Activated T-cell treated with anti-CD3 and anti-CD28 coated beads for 4 hours (primary cell): ENCODE measurements at places on chromosomes 1 and 21.

- DNase-seq: no peak
These were observed 157.2 kb downstream of the PLA2G4A start for GRCh38 chr1:186985889-186986491.

DNA sequence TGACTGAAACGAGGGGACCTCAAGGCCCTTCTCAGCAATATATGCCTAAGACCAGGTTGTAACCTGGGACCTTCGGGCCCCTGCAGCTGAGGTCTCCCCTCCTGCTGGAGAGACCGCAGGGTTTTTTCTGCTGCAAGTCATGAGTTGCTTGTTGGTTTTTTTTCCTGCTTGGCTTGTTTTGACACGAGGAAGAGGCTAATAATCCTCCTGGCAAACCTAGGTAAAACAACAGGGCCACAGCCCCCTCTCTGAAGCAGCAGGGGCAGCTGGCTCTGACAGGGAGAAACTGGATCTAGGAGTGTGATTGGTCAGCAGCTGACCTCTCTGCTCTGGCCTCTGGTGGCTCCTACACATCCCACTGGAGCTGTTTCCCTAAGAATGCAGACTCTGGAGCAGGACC lies 69.0 kb downstream of the CD34 start:
- no peak for DNase-seq

GRCh38 chr21:16768096-16768495 lies 744.7 kb upstream of the CXADR start:
- DNase-seq: no peak

GRCh38 chr21:44083631-44084291 lies 23.4 kb upstream of the PWP2 start:
- no peak for DNase-seq

- no peak for DNase-seq
These were observed 280.3 kb downstream of the OMA1 start for GRCh38 chr1:58266242-58266641.

DNA sequence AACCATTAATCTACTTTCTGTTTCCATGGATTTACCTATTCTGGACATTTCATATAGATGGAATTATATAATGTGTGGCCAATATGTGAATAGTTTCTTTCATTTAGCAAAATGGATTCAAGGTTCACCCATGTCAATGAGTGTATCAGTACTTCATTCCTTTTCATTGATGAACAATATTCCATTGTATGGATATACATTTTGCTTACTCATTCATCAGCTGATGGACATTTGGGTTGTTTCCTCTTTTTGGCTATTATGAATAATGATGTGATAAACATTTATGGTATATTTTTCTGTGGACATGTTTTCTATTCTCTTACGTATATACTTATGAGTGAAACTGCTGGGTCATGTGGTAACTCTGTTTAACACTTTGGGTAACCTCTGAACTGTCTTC lies 97.8 kb downstream of the SCMH1 start:
- no peak for DNase-seq

DNA sequence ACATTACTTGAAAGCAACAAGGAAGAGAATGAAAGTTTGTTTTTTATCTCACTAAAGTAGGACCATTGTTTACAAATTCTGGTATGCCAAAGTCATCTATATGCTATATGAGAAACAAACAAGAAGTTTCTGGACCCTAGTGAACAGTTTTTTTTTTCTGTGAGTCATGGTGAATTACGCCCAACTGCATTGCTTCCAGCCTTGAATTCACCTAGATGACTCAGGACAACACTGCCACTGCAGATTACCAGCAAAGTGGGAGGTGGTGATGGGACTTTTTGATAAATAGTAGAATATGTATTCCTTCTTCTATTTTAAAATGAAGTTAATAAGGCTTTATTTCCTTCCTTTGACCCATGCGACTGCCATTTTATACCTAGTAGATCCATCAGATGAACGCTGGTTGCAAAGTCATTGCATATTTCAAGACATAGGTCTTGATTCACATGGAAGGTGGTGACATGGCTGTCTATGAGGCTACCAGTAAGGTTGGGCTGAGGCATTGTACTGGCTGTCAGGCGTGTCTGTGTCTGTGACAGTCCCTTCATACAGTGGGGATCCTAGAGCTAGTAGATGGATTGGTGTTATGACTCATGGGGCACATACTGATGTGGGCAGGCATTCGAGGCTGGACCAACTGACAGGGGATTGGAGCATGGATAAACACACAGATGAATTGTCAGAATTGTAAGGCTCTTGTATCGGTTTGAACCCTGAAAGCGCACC lies 49.1 kb upstream of the APOBEC4 start:
- DNase-seq: no peak

DNA sequence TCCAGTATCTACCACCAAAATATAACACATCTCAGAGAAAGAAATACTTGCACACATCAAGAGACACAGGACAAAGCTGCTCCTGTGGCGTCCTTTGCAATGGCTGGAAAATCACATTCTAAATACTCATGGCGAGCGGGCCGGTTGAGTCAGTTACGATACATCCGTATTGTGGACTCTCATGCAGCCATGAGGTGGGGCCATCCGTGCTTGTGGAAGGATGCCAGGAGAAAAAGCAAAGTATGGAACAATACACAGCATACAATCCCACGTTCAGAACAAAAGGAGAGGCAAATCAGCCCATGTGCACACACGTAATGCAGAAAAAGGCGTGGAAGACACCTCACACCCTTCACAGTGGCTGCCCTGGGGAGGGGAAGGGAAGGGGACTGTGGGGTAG lies 13.1 kb downstream of the ATP13A2 start:
- DNase-seq: no peak

- no peak for DNase-seq
These were observed 7.6 kb upstream of the CNN3 start for GRCh38 chr1:94934551-94934950.

DNA sequence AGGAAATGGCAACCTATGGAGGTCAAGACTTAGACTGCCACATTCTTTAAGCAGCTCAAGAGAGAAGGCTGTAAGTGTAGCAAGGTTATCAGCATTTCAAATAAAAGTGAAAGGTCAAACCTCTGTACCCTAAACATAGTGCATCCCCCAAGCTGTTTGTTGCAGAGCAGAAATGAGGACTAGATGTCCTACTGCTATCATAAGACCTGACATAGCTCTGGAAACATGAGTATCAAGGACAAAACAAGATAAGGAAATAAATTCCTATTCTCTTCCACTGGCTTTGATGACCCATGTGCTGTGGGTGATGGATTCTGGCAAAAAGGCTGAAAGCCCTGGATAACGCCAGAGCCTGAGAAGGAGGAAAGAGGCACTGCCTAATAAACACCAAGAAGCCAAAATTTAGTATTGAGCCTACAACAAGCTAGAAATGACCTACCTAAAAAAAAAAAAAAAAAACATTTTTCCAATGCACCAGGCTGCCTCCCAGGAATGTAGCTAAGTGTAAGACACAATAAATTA lies 35.9 kb downstream of the URB1 start:
- no peak for DNase-seq

- no peak for DNase-seq
These were observed 10.7 kb downstream of the PLA2G5 start for GRCh38 chr1:20080441-20081352.

DNA sequence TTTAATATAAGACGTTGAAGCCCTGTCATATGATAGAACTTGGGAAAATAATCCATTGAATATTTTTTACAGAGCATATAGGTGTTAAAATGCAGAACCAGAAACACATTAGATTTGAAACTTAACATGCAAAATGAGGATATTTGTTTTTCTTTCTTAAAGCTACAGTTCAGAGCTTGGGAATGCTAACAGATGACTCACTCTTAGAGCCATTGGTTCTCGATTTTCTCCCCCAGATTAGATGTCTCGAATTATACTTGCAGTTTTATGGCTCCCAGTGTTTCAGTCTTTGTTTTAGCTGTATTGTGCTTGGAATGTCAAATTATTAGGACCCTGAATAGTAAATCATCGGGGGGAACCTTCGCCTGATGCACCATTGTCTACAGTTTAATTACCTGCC lies 575.7 kb upstream of the ZP4 start:
- no peak for DNase-seq

DNA sequence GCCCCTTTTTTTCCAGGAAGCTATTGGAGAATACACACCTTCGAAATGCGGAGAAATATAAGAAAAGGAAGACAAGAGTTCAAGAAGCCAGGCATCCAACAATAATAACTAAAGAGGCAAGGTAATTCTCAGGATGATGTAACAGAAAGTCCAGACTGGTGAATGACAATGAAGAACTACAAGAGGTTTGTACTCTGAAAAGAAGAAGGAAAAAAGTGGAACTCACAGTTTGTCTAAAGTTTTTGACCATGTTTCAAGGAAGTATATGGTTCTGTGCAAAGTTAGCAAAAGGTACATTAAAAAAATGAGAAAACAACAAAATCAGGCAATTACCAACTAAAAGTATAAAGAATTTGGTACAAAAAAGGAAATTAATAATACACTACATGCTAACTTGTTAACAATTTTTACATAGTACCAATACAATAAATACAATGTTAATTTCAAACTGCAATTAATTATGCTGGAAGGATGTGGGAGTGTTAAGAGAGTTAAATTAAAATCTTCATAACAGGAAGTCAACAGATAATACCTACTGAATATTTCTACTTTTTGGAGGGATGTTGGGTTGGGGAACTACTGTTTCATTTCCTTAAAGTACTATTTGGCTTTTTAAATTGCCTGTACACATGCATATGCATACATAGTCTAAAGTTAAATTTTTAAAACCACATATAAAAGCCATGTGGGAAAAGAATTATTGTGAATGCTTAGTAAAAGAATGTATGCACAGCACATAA lies 12.9 kb upstream of the CD55 start:
- no peak for DNase-seq

DNA sequence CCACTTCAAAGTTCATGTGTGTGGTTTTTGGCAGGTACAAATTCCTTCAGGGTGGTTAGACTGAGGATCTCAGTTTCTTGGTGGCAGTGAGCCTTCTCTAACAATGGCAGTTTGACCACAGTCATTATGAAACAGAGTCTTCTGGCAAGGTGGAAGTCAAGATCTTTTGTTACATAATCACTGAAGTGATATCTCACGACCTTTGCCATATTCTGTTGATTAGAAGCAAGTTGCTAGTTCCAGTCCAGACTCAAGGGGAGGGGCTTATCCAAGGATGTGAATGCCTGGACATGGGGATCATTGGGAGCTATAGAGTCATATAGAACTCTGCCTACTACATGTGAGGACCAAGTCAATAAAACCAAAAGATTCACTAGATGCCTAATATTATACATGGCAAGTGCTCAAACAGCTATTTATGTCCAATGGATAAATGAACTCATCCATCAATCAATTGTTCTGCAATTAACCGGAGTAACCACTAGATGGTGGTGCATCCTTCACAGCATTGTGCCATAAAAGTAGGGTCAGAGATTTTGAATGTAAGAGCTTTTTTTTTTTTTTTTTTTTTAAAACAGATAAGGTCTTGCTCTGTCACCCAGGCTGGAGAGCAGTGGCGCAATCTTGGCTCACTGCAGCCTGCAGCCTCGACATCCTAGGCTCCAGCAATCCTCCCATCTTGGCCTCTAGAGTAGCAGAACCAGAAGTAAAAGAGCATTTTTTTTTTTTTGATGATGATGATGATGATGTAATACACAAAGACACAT lies 131.9 kb downstream of the CRB1 start:
- DNase-seq: no peak

DNA sequence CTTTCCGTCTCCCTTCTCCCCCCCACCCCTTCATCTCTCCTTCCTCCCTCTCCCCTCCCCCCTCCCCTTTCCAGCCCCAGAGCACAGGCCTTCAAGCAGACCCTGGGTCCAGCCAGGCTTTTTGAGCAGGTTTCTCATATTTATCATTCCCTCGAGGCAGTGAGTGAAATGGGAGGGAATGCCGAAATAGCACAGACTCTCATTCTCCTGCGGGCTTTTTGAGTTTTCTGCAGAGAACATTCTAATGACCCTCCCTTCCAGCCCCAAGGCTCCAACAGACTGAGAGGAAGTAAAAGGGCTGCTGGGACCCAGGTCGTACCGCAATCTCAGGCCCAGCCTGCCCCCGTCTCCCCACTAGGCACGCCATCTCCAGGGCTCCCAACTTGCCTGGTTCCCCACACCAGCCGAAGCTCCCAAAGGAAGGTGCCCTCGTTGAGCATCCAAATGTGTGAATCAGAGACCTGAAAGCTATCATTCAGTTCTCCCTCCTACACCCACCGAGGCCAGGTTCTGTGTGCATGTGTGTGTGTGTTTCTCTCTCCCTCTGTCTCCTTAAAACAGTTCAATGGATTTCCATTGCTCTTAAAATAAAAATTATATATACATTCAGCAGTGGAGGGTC lies 22.3 kb downstream of the ACTA1 start:
- DNase-seq: no peak

DNA sequence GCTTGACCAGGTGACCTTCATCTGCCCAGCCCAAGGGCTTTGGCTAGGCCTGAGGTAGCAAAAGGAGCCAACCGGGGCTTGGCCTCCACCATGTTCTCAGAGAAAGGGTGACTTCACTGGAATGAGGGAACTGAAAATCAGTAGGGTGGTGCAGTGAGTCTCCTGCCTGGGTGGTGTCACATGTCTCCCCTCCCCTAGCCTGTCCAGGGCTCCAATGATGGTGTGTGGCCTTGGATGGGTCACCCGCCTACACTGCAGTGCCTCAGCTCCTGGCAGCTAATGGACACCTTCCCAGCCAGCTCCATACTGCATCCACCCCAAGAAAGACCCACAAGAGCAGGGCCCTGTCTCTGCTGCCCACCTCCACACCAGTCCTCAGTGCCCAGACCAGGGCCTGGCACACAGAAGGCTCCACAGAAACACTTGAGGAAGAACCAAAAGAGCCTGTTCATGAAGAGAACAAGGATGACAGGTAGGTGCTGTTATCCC lies 678.7 kb downstream of the MATN1 start:
- no peak for DNase-seq

DNA sequence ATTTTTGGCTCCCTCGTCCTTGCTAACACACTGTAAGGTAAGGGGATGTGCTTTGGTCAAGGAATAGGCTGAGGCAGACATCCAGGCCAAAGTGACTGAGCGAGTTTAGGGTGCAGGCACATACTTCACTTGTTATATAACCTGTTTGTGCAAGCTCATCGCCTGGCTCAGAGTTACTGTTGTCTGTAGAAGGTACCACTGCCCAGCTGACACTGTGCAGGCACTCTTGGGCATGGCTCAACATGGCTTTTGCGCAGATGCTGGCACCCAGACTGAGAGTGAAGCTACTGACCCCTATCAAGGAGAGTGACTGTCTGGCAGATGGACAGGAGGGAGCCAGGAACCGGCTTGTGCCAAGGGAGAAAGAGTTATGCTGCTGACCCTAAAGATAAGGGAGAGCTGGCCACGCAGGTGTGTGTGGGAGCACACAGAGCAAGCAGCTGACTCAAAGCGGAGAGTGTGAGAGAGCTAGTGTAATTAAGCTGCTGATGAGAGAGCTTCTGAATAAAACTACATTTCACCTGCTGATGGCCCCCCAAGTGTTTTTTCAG lies 307.3 kb upstream of the USP24 start:
- DNase-seq: no peak

- no peak for DNase-seq
These were observed 42.9 kb downstream of the BATF3 start for GRCh38 chr1:212656730-212657129.

- DNase-seq: no peak
These were observed 75.4 kb downstream of the NOS1AP start for GRCh38 chr1:162144853-162145252.
